ENCODE measurements at places on chromosomes 4 and X.

- DNase-seq, result no peak
Measured at GRCh38 chr4:182105416-182105815, 137.8 kb upstream of the TENM3 start.

- DNase-seq, result no peak
Measured at GRCh38 chr4:113899271-113900070, 80.0 kb downstream of the ARSJ start.

DNA sequence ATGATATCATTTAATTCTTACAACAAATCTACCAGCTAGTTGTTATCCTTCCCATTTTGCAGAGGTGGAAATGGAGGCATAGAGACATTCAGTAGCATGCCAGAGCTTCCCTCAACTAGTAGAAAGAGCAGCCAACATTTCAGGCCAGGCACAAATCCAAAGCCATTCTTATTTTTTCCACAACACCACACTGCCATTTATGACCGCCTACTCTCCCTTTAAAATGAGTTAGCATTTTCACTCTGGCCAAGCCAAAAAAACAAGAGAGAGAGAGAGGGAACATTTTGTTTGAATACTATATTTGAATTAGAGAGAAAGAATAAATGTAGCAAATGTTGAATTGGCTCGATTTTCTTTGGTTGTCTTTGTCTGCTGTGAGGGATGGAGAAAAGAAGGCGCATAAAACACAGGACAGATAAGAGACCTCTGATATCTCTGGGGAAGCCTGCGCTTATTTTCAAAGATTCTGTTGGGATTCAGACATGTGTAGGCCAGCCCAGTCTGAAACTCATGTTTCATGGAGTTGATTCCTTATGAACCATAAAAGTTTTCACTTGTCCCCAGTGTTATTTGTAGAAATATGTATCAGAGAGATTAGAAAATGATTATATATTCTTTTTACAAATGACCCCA lies 265.7 kb downstream of the RAB28 start:
- peak; percentile 14 for DNase-seq

DNA sequence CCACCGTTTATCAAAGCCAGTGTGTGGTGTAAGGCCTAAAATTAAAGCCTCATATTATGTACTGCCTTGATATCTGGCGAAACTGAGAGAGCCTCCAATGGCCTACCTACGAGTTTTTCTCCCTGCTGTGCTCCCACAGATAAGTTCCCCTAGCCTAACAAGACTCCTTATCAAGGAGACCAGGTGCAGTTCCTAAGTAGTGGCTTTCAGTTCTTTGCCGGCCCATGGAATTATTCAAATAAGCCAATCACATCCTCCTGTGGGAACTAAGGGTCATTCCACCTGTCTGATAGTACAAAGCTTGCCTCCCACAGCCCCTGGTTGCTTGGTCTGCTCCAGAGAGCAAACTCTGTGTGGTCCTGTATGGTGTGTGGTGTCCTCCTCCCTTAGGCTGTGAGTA lies 99.8 kb upstream of the TEX13C start:
- DNase-seq, result no peak

DNA sequence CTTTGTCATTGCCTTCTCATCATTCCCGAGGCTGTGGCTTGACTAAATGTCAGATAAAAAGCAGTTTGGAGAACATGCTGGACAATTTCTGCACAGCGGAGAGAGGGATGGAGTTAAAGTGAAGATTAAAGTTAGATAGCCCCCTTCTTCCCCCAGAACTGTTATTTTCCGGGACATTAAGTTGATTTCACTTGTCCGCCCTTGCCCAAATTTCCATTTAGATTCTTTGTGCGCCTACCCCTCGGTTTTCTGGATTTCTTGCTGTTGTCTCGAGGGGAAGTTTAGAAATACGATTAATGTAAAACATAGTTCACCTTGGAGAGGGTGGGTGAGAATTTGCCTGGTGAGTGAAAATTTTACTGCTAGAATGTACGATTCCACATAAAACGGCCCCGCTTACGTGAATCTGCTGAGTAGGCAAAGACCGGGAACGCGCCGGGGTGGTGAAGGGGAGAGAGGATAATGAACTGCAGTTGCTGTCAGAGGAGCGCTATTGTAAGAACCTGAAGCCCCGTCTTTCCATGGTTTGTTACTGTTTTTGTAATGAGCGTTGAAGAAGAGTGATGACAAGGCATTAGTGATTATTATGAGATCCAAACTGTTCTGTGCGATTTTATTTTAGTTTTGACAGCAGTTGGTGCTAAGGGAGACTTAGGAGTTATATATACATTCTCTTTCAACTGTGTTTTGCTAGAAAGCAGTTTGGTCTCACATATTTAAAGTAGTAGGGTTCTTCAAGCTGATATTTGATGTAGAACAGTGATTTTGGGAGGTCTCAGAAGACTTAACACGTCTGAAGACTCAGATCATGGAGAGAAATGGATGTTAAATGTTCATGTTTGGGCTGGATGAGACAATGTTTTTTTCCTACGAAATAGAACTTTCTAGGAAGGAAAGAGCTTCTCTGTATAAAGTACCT lies 73.0 kb downstream of the AFF1 start:
- peak; percentile 50 for DNase-seq

DNA sequence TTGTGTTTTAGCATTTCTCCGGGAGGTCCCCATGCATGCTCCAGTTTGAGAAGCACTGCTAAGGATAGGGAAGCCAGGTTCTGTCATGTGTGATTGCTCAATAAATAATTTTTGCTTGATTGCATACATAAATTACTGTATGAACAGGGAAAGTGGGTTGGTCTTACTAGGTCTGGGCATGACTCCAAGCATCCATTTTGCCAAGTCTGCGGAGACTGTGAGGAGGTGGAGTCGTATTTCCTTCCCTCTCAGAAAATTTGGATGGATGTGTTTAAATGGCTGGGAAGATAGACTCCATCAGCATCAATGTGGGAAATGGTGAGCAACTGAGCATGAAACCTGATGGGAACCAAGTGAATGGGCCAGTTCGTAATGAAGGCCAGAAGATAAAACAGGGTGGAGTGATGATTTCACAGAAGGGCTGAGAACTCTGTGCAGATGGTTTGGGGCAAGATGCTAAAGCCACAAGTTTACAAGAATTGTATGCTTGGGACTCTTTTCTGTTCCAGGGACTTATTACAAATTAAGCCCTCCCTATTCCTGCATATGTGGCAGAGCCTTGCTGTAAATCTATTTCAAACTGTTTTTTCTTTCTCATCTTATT lies 84.1 kb downstream of the NHS start:
- DNase-seq, result no peak

Measured in posterior cingulate gyrus (tissue), 11 donors.